Activated CD8-positive, alpha-beta memory T cell treated with anti-CD3 and anti-CD28 coated beads, Interleukin-2, amount 50 U/mL, for 48 hours (primary cell): ENCODE measurements at places on chromosomes 1 and 21.
A peak's percentile ranks its signal among the peaks of the same experiment; 100 is the strongest.

DNA sequence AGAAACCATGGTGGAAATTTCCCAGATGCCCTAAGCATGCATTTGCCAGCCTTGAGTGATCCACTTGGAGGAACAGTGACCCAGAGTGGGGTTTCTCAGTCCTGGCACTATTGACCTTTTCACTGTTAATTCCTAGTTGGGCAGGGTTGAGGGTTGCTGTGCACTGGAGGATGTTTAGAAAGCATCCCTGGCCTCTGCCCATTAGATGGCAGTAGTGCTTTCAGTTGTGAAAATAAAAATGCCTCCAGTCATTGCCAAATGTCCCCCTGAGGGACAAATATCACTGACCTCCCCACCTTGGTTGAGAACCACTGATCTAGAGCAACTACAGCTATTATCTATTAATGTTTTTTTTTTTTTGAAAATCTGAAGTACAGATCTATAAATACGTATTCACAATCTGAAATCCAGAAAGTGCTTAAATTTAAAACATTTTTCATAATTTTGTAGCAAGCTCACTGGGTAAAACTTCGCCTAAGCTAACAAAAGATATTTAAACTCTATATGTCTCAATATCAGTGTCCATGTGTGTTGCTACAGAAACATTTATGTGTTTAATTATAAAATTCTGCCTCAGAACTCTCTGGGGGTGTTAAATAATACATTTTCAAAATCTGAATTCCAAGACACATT, 27.3 kb downstream of the F3 start:
- no peak for DNase-seq

DNA sequence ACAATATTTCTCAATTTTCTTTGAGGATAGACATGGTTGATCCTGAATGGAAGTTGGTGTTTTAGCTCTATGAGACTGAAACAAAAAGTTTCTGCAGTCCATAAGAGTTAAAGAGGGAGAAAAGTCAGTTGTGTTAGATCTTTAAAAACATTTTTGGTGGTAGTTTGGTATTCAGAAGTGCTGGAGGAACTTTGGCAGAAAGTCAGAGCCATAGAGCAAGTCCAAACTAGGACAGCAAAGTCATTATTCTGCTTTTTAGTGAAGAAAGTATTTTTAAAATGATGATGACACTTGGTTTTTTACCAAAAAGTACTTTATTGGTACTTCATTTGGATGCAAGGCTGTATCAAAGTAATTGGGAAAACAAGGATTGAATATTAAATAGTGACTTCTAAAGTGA, 41.8 kb downstream of the FNBP1L start:
- DNase-seq: no peak

- no peak for DNase-seq
Observed at GRCh38 chr1:150386592-150386991, 22.6 kb downstream of the RPRD2 start.

DNA sequence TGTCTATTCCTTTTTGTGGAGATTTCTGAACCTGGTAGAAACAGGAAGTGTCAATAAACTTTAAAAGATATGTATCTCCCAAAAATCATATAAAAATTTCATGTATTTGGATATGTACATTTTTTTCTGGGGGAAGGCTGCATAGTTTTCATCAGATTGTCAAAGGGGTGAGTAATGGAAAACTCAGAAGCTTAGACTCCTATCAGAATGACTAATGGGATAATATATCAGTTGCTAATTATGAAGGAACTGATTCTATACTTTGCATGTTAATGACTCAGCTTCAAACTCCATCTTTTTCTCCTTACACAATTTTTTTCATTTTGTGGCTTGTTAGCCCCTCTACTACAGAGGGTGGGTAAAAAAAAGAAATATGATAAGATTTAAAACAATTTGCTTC, 55.9 kb downstream of the GON4L start:
- no peak for DNase-seq

GRCh38 chr1:205502992-205503391, 1.5 kb upstream of the CDK18 start:
- DNase-seq: no peak

DNA sequence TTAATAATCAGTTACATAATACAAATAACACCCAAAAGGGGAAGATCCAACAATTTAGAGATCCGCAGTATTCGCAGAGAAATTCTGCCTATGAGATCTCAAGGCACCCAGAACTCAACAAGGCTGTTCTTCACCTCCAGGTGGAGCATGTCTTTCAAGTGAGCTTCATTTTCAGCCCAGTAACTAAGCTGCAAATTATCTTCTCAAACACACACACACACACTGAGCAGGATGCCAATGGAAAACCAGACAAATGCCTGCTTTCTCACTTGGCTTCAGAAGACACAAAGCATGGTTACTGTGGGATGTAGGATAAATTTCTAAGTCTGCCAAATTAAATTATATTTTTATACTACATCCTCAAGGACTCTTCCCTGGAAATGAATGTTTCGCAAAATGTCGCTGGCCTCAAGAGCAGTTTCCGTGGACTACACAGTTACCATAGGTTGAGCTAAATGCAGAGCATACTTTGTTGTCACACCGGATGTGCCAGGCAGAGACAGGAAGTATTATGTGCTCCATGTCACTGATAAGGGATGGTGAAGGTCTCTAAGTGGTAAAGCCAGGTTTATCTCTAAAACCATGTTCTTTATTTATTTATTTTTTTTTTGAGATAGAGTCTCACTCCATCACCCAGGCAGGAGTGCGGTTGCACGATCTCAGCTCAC, 30.3 kb downstream of the UBR4 start:
- DNase-seq: no peak

- DNase-seq: no peak
Observed at GRCh38 chr1:10788592-10789006, 7.8 kb downstream of the CASZ1 start.

DNA sequence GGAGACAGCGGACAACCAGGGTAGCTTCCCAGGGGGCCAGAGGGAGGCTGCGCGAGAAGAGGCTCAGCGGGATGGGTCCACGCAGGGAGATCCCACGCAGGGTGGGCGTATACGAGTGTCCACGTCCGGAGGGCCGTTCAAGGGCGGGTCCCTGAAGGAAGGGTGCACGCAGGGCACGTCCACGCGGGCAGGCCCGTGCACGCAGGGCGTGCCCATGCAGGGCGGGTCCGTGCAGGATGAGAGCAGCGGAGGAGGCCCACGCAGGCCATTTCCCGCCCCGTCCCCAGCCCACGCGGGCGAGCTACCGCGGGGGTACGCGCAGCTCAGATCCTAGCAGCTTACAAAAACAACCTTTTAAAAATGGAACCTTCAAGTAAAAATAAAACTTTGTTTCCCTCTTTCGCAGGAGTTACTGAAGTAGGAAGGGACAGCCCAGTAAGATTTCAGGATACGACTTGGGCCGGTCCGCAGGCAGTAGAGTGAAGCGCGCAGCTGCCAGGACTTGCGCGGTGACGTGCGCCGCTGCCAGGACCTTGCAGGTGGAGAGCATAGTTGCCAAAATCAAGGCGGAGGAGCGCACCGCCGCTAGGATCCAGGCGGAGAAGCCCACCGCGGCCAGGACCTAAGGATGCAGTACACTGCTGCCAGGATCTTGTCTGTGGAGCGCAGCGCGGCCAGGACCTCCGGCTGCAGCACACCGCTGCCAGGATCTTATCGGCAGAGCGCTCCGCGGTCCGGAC, 416 bp upstream of the RNF187 start:
- DNase-seq: peak; percentile 92

- DNase-seq: no peak
Observed at GRCh38 chr21:29697555-29698193, 242.1 kb downstream of the GRIK1 start.

DNA sequence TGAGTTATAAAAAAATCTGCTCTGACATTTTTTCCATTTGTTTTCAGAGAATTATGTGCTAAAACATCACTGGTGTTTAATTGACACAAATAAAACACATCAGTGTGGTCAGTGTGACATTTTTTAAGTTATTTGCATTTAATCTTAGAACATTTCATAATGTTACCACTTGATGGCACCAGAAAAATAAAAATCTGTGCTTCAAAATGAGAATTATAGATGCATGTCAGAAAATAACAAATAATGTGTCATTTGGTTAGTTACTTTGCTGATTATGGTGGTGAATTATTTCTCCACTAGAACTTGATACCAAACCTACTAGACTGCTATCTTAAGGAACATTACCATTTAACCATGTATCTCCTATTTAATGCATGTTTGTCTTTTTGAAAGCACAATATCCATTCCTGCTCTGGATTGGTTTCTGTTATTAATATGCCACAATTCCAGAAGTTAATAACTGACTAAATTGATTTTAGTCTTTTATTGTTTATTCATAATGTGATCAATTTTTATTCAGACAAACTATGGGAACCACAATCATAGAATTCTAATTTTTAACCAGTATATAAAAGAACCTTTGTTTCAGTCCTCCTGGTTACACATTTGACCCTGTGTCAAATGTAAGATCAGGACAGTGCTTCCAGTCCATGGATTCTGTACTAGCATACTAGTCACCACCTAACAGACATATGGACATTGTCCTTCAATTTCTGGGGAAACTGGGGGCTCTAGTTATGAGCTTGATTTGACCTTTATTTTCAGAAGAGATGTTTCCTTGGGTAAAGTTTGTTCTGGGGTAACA, 81.0 kb downstream of the RPS6KC1 start:
- DNase-seq: no peak

GRCh38 chr1:174786760-174787159, 213.0 kb upstream of the CACYBP start:
- DNase-seq: no peak

DNA sequence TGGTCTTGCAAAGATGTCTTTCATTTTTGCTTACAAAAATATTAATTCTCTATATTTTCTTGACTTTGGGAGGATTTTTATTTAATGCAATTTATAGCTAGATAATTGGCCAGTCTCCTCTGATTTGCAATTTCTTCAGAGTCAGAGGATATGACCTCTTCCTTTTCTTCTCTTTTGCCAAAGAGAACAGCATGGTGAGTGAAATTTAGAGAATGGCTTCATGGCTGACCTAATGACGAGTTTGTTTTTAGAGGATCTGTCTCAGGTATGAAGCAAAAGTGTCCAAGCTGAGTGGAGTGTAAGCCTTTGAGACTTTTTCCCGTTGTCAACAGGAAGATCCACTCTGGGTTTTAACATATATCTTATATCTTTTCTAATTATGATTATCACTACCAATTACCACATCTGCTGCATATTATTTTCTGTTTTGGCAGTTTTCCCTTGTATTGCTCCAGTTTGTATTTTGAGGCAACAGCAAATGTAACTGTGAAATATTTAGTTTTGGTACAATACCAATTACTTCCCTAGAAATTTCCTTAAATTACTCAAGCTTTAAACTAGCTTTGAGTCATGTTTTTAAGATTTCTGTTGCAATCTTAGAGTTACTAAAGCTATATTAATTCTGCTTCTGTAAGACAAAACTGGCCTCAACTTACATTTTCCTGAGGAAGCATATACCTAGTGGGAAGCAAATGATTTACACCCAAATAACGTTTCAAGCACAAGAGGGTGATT, 332.8 kb upstream of the ZRANB2 start:
- DNase-seq: no peak

GRCh38 chr21:28480470-28480869, 512.2 kb downstream of the LTN1 start:
- DNase-seq: no peak
